CD4-positive, alpha-beta T cell treated with Interferon gamma for 1 hour (primary cell): ENCODE measurements at places on chromosomes 7 and 10.

GRCh38 chr7:148935451-148935850, 51.4 kb upstream of the EZH2 start:
- no peak for DNase-seq

DNA sequence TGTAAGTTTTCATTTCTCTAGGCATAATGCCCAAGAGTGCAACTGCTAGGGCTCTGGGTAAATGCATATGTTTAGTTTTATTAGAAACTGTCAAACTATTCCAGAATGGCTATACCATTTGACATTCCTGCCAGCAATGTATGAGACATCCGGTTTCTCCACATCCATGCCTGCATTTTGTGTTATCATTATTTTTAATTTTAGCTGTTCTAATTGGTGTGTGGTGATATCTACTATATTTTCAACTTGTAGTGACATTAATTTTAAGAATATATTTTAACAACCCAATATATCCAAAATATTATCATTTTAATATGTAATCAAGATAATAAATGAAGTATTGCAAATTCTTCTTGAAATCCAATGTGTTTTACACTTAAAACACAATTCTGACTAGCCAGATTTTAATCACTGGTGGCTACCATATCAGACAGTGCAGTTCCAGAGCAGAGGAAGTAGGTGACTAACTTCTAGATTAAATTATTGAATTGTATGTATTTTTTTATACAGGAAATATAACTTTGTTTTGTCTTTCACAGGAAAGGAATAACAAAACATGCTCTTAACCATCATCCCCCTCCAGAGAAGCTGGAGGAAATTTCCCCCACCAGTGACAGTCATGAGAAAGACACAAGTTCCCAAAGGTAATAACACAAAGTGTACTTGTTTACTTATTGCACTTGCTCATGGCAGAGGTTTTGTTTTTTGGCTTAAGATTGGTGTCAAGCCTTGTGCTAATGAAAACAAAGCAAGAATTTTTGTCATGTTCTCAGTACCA, 6.4 kb downstream of the FAM149B1 start:
- DNase-seq: no peak

DNA sequence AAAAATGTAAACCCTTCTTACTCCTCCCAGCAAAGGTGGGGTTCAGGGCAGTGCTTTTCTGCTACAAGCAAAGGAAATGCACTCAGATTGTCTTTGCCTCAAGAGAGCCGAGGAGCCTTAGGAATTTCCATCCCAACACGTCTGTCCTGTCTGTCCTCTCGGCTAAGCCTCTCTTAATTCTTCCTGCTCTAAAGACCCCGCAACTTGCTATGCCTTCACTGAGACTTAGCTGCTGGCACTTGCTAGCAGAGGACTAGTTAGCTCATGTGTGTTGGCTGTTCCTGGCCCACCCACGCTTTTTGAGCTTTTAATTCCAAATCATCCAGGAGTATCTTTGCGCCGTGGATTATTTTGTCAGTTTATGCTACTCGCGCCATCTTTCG, 481 bp upstream of the NPM3 start:
- DNase-seq: no peak

GRCh38 chr7:101273206-101273605, 28.3 kb upstream of the FIS1 start:
- DNase-seq: no peak

GRCh38 chr7:142807855-142808460, 37.2 kb downstream of the PRSS2 start:
- peak; percentile 31 for DNase-seq

DNA sequence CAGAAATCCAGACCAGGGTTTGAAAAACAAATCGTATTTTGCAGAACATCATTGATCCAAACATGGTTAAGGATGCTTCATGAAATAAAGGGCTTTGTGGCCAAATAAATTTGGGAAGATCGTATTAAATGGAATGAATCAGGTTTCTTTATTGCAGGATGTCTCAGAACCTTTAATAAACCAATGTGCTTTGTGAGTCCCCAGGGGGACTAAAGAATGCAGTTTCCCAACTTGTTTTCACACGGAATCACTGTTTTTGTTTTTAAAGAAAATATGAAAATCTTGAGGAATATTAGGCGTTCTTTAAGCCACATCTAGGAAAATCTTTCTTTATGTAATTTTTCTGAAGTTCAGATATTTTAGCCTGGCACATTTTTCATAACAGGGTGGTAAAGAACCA, 16.8 kb upstream of the CCDC172 start:
- DNase-seq: no peak

- no peak for DNase-seq
Observed at GRCh38 chr7:21357151-21358097, 70.5 kb upstream of the SP4 start.

DNA sequence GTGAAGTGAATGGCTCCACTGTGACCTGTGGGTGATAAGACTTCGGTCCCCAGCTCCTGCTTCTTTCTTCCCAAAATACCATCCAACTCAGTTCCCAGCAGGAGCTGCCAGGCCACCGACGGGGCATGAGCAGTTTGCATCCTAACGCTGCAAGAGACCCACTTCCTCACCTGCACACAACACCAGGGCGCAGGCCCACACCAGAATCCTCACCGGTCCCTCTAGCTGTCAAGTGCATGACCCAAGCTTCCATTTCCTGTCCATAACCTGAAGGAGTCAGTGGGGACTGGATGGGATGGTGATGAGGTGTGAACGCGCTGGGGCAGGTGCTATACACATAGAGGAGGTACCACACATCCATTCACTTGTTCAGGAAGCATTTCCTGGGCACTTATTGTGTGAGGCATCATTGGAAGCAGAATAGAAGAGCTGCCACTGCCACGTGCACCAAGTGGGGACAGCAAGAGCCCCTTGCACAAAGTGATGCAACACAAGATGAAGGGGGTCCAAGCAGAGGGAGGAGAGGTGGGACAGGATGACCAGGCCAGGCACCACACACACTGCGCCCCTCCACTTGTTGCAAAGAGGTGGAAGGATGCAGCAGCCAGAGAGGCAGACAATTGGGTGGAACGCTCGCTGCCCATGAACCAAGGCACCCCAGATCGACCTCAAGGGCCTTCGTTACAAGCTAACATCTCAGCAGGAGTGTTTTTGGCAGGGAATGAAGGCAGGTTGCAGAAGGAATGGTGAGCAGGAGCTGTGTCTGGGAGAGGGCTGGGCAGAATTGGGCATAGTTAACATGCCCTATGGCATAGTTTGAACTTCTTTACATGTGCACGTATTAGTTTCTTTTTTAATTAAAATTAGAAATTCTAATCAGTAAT, 605.8 kb upstream of the MGMT start:
- DNase-seq: no peak

DNA sequence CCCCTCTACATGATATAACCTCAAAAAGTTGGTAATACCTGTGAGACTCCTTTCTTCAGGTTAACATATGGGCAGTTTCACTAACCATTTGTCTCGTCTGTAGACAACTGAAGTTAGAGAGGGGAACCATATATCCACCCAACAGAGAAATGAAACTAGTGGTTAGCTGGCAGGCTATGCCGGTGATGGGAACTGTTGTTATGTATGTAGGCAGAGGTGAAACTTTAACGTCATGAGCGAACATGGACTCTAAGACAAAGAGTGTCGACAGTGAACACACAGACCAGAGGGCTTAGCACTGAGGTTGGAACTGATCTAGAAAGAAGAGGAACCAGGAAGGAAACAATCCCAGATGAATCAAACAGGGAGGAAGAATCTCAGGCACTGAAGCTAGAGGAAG, 112.4 kb downstream of the ELMO1 start:
- peak; percentile 59 for DNase-seq

- DNase-seq: no peak
Observed at GRCh38 chr7:6478186-6478585, 30.4 kb upstream of the DAGLB start.

GRCh38 chr10:80464557-80465450, 10.7 kb downstream of the TSPAN14 start:
- no peak for DNase-seq

- DNase-seq: no peak
Observed at GRCh38 chr10:116668018-116668417, 47.3 kb downstream of the PNLIPRP2 start.

DNA sequence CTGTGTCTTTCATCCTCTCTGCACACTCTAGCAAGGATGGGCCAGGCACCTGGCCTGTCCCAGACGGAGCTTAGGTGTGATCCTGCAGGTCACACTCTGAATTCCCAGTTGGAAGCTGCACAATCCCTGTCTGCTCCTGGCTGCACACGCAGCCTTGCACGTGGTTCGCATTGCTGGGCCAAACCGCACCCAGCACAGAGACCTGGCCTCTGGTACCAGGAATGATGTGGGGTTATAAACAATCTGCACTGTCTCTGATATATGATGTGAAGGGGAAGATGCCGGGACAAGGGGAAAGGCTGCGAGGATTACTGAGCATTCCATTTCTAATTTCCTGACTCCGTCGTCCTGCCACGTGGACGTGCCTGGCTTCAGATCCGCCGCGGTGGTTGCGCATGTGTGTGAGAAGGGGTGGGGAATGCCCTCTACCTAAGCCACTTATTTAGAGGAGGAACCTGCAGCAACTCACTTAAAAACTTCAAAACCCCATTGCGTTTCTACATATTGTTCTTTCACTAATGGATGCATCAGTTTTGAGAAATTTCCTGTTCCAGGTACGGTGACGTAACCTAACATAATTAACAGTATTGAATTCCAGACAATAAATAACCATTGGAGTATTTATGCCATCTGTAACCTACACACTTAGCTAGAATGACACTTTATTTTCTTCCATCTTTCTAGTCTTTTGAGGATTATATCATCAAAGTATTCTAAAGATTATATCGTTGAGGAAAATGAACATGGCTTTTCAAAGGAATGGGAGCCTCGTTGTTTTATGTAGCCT, 559.7 kb upstream of the MGMT start:
- no peak for DNase-seq
